ENCODE measurements at places on chromosomes 2 and 18.
A peak's percentile ranks its signal among the peaks of the same experiment; 100 is the strongest.

DNA sequence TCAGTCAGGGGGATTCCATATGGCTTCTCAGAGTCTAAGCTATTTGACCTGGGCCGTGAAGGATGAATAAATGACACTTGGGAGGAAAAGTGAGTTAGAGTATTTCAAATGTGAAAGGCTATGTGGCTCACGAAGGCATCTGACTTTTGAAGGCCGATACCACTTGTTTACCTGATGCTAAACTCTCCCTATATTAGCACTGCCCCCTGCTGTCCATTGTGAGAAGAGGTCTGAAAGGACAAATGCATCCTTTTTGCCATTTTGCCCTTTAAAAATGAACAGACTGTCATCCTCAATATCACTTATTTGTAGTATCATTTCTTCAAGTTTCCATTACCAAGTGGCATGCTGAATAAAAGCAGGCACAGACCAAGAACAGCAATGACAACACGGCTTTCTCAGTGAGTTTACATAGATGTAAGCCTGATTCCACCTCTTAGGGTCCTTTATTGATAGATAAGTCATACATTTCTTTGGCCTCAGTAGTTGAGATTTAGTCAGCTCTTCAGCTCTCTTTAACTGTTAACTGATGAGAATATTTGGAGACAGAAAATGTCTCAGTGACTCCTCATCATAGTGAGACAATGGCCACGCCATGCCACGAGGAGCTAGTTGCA lies 40.1 kb downstream of the DOCK10 start:
- peak; percentile 9 for DNase-seq

DNA sequence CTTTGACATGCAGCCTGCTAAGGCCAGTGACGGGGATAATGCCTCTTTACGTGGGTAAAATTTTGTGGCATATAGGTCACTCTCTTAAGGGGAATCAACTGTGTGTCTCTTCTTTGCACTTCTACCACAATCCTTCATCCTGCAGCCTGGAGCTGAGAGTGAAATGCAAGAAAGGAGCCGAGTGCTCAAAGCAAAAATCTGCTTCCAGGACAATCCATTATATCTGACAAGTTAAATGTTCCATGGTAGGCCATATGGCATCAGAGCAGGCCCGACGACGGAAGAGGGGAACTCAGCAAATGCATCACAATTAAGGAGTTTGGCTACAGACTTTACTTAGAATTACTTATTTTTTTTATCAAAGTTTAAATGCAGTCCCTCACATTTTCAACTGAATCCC lies 171.2 kb downstream of the TCF4 start:
- DNase-seq: no peak

DNA sequence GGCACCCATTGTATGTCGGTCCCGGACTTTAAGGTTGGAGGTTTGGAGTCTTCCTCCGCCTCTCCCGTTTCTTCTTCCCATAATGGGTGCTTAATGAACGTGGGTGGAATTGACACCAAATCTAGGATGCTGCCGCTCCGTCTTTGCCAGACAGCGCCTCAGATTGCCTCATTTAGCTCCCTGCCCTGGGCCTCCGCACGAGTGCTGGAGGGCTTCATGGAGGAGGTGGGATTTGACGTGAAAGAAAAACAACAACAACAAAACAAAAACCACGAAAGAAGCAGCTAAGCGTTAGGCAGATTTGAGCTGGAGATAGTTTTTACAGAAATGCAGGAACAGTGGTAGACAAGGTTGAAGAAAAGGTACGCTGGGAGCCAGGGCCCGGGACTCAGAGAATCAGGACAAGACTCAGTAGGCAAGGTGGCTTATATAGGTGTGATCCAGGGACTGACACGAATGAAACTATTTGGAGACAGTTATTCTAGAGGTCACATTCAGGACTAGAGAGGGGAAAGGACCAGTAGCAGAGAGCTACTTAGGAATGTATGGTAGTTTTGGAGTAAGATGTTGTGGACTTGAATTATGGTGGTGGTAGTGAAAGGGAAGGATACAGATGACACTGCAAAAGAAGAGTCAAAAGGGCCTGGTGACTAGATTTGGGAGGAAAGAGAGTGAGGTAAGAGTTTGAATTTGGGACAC lies 605 bp downstream of the ZNF2 start:
- no peak for DNase-seq

- no peak for DNase-seq
Measured at GRCh38 chr2:204255071-204255470, 290.2 kb upstream of the PARD3B start.

DNA sequence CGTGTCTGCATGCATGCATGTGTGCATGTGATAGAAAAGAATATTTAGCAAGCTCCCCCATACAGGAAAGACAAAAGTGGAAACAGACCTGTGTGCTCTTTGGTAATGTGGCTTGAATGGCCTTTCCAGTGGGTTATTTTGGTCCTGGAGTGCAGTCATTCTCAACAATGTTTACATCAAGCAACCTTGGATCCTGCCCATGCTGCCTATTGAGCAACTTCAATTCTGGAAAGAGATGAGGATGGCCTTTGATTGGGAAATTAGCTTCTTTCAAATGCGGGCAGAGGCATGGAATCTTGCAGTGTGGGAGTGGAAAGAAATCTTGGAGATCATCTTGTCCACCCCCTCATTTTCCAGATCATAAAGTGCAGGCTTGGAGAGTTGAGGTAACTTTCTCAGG lies 87.2 kb upstream of the SMAD2 start:
- DNase-seq: no peak
